ENCODE measurements at places on chromosomes 6 and 20. TPM values are rescaled to one million over a fixed set of nuclear protein-coding genes. Genes with fewer than 3 reads are reported as not detected.

Gene NOX3
- total RNA-seq, result not detected

Gene TTLL9
- not detected for total RNA-seq

Gene THBD
- total RNA-seq, result 2.3 TPM

Gene MOG
- total RNA-seq, result not detected

Gene TIAM2
- 5.1 TPM for total RNA-seq

Gene AK9
- 5.6 TPM for total RNA-seq

Gene SEC23B
- total RNA-seq, result 77.8 TPM

Gene RAB44
- total RNA-seq, result 0.30 TPM

Gene NRSN1
- total RNA-seq, result not detected

Gene TBXT
- total RNA-seq, result not detected

Gene RNF8
- 17.3 TPM for total RNA-seq

All from colonic mucosa (tissue), 4 donors.